Calu3 (cell line): ENCODE measurements at places on chromosomes 16 and 17.

- no peak for DNase-seq
Observed at GRCh38 chr16:88358023-88358420, 24.7 kb upstream of the ZNF469 start.

- DNase-seq, result no peak
Observed at GRCh38 chr17:633133-633532, 81.5 kb downstream of the VPS53 start.

- no peak for DNase-seq
Observed at GRCh38 chr16:70724146-70725023, 38.5 kb upstream of the MTSS2 start.

DNA sequence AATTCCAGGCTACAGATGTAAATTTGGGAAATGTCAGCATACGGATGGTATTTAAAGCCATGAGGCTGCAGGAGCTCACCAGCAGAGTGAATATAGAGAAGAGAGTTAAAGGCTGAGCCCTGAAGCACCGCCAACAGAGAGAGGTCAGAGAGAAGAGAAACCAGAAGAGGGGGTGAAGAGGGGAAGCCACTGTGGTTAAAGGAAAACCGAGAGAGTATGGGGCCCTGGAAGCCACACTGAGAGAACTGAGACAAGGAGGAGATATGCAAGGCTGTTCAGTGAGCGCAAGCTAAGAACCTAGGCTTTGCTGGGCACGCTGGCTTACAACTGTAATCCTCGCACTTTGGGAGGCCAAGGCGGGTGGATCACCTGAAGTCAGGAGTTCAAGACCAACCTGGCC is 24.6 kb downstream of the COPRS start:
- no peak for DNase-seq

GRCh38 chr16:65494080-65494479 is 372.2 kb upstream of the CDH11 start:
- no peak for DNase-seq

GRCh38 chr17:11823862-11824261 is 173.4 kb downstream of the ZNF18 start:
- DNase-seq, result no peak

DNA sequence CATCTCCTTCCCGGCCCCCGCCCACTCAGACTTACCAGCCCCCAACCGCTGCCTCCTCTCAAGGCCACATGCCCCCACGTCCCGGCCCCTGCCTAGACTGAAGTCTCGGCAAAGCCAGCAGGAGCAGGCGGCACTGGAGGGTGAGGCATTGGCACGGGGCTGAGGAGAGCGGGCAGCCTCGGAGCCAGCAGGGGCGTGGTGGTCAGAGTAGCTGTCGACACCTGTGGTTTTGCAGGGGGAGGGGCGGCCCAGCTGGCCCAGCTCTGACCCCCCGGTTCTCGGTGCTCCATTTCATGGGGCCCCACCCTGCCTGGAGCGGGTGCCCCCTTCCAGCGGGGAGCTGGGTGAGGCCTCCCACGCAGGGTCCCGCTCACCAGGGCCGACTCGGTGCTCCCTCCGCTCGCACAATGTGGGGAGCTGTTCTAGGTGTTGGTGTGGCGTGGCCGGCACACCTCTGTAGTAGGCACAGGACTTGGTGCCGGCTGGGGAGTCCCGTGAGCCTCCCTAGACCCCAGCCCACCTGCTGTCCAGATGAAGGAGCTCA is 4.7 kb downstream of the CDH15 start:
- DNase-seq, result no peak

GRCh38 chr16:60013076-60013475 is 1279.0 kb upstream of the GOT2 start:
- no peak for DNase-seq

DNA sequence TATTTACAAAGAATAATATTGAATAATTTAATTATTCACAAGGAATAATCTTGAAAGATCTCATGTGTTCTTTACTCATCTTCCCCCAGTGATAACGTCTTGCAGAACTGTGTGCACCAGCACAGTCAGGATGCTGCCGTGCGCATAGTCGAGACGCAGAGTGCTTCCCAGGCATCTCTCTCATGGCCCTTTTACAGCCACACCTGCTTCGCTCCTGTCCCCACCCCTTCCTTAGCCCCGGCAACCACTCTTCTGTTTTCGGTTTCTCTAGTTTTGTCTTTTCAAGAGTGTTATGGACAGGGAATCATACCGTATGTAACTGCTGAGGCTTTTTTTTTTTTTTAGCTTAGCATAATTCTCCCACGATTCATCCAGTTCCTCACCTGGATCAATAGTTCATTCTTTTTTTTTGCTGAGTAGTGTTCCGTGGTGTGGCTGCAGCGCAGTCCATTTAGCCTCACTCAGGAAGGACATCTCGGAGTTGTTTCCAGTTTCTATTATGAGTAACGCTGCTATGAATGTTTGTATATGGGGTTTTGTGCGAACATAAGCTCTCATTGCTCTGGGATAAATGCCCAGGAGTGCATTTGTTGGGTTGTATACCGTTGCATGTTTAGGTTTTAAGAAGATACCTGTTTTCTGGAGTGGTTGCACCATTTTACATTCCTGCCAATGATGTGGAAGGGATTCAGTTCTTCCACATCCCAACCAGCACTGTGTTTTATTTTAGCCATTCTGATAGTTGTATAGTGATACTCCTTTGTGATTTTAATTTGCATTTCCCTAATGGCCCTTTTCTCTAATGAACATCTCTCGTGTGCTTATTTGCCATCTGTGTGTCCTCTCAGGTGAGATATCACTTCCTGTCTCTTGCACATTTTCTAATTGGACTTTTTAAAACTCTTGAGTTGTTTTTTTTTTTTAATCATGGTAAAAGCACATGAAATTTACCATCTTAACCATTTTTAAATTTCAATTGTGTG is 47.6 kb downstream of the SEC14L1 start:
- no peak for DNase-seq

- DNase-seq, result no peak
Observed at GRCh38 chr17:2253768-2254406, 49.7 kb downstream of the SMG6 start.

DNA sequence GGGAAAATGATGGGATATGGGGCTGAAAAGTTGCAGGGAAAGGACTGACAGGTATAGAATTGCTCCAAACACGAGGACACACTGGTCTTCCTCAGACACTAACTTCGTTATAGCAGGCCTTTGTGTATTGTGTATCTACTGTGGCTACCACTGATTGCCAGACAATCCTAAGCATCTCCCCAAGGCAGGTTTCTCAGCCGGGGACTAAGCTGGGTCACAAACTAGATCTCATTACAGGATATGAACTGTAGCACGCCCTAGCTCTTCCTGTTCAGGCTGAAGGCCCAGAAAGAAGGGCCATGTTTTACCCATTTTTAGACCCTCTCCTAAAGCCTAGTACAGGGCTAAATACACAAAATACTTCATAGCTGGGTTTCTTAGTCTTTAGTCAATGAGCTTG is 5.1 kb upstream of the RANGRF start:
- DNase-seq, result no peak

DNA sequence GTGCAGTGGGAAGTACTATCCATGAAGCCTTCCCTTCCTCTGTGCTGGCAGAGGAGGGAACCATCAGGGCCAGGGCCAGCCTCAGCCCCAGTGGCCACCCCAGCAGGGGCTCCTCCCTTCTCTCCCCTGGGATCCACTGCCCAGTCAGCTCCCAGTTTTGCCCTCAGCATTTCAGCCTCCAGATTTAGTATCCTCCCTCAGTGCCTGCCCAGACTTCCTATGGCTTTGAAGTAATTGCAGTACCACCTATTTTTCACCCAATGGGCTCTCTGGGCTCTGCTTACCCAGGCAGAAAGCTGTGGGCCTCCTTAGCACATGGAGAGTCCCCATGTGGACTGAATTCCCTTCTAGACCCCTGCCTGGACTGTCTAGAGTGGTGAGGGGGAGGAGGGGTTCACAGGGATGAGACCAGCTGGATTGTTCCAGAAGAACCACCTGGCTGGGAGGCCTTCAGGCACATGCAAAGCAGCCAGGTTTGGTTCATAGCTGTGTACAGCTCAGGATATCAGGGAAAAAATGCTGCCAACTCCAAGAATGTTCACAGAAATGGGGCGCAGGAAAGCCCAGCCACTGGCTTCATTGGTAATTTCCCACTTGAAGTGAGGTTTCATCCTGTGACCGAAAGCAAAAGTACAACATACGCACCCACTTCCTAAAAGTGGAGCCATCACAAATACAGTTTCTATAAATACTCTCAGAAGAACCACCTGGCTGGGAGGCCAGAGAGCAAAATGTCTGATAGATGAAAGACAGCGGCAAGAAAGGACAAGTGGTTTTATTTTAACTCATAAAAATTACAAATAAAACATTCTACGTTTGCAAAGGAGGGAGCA is 15.2 kb upstream of the HERPUD1 start:
- no peak for DNase-seq

DNA sequence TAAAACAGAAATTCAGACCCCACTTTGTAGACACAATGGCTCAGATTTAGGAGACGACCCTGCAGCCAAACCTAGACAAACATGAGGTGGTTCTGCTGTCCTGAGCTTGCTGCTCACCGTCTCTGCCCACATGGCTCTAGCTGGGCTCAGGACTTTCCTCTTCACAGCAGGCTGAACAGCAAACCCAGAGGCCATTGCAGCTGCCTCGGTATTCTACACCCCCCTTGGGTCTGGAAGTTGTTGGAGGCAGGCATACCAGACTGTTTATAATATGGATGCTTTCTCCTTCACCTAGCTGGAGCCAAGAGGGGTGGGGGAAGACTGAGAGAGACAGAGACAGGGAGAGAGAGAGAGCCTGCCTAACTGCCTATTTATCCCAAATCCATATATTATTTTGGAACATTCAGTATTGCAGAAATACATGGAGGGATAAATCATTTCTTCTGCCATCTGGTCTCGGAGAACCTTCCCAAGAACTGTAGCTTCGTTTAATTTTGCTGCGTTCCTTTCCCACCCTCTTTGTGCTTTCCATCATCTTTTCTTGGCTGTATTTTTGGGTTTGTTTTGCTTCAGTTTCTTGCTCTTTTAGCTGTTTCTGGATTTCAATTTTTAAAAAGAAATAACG is 628.2 kb upstream of the RBFOX1 start:
- DNase-seq, result no peak

- DNase-seq, result peak; percentile 55
Observed at GRCh38 chr17:8057691-8058114, 18.8 kb downstream of the ALOX15B start.

DNA sequence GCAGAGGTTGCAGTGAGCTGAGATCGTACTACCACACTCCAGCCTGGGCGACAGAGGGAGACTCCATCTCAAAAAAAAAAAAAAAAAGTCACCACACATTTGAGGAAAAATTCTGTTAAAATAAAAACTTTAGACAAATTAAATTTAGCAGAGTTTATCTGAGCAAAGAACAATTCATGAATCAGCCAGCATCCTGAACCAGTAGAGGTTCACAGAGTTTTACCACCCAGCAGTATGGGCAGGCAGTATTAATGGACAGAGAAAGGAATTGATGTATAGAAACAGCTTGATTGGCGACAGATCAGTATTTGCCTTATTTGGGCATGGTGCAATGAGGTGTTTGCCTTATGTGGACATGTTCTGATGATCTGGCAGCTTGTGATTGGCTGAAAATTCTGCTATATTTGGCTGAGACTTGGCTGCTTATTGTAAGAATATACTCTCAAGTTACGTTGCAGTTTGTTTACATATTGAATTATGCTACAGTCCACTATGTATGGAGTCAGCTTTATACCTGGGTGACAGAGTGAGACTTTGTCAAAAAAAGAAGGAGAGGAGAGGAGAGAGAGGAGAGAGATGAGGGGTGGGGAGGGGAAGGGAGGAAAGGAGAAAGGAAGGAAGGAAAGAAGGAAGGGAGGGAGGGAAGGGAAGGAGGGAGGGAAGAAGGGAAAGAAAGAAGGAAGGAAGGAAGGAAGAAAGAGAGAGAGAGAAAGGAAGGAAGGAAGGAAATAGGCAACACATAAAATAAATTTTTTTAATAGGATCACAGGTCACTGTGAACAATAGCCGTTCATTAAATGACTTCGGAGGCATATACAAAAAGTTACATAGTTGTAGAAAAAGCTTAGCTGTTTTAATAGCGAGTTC is 14.6 kb downstream of the ABCC3 start:
- DNase-seq, result no peak

DNA sequence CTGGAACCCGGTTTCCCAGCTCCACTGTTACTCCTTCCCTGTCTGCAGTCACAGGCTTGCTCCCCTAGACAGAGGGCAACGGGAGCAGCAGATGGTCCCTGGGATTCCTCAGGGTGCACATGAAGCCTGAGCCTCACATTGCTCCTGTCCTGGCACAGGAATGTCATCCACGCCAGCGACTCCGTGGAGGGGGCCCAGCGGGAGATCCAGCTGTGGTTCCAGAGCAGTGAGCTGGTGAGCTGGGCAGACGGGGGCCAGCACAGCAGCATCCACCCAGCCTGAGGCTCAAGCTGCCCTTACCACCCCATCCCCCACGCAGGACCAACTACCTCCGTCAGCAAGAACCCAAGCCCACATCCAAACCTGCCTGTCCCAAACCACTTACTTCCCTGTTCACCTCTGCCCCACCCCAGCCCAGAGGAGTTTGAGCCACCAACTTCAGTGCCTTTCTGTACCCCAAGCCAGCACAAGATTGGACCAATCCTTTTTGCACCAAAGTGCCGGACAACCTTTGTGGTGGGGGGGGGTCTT is 1.6 kb upstream of the DECR2 start:
- no peak for DNase-seq

GRCh38 chr16:55285586-55285985 is 38.4 kb upstream of the IRX6 start:
- no peak for DNase-seq

DNA sequence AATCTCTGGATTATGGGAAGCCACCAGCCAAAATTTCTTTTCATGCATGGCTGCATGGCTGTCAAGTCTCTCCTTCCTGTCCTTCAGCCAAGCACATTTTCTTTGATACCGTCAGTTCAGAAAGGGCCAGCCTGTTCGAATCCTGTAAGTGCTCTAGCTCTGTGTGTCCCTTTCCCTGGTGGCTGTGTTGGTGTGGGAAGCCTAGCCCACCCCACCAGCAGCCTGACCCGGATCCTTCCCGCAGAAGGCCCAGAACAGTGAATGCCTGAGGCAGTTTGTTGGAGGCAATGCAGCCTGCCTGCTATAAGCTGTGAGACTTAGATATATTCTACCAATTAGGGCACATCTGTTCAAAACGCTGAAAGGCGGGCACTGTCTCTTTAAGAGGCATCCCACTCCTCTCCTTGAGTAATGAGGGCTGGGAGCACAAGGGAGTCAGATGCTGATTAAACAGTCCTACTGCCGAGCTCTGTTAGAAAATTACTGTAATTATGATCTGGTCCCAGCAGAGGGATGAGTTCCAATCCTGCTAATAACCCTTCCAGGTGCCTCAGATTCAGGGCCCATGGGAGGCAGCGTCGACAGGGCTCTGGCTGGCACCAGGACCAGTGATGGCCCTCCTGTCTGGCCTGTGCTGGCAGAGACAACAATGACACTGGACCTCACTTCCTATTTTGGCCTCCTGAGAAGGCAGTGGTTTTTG is 18.4 kb downstream of the SNX11 start:
- DNase-seq, result no peak

GRCh38 chr17:35068249-35068648 is 4.7 kb upstream of the RFFL start:
- DNase-seq, result no peak

GRCh38 chr17:30031214-30031869 is 85.3 kb upstream of the NSRP1 start:
- no peak for DNase-seq

- no peak for DNase-seq
Observed at GRCh38 chr16:508884-509736, 18.4 kb upstream of the CAPN15 start.

- DNase-seq, result no peak
Observed at GRCh38 chr16:58508671-58509251, 6.6 kb upstream of the SETD6 start.
